ENCODE measurements at places on chromosomes 5 and 9.

DNA sequence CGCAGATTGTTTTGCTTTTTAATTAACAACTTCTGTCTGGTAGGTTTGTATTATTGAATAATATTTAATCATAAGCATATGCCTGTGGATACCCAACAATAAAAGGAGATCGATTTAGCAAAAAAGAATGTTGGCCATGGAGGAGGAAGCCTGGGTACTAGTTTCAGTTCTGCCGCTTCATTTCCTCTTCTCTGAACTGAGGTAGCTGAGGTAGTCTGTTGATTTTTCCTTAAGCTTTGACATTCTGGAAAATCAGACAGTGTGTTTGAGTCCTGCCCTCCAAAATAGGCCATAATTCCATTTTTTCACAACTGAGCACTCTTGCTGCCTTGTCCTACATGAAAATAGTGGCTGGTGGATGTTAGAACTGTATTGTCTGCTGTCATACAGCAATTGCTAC is 6.0 kb upstream of the GPR21 start:
- no peak for DNase-seq

- DNase-seq = no peak
Observed at GRCh38 chr5:145975361-145976066, 39.1 kb downstream of the SH3RF2 start.

DNA sequence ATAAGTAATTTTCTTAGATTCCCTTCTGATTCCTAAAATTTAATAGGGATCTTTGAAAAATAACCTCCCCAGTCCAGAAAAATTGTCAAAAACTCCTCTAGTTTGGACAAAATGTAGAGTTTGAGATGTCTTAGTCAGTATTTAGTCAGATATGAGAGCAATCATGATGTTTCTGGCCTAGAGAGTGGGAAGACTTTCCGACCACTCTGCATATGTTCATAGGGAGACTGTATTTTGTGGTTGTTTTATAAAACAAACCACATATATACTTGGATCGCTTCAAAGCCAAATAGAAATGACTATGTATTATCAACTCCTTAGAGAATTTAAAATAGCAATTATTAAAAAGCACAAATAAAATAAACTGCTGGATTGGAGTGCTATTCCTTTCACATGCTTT is 15.8 kb downstream of the ZFAND5 start:
- no peak for DNase-seq

DNA sequence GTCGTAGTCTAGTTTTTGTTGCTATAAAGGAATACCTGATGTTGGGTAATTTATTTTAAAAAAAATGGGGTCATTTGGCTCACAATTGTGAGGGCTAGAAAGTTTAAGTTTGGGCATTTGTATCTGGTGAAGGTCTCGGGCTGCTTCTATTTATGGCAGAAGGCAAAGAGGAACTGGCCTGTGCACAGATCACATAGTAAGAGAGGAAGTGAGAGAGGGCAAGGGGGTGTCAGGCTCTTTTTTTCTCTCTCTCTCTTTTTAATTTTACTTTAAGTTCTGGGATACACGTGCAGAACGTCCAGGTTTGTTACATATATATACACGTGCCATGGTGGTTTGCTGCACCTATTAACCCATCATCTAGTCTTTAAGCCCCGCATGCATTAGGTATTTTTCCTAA is 453.3 kb downstream of the DIRAS2 start:
- DNase-seq = no peak

DNA sequence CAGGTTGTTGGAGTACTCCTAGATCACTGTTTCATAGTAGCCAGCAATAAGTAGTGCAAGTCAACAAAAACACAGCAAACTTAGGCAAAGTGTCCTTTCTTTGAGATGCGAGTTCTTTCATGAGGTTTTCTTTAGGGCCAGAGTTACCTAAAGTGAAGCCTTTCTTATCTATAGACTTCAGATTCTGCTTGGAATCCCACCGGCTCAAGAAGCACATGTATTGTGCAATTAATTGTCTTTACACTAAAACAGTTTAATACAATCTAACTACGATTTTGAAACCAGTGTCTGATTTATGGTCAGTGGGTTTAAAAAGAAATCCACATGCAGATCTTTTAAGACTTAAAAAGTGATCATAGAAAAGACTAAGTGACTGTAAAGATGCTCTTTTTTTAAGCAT is 3.6 kb downstream of the PURA start:
- no peak for DNase-seq

- DNase-seq = no peak
Observed at GRCh38 chr9:128216781-128217553, 13.8 kb downstream of the DNM1 start.

GRCh38 chr5:65244031-65244430 is 237.7 kb downstream of the ADAMTS6 start:
- no peak for DNase-seq

DNA sequence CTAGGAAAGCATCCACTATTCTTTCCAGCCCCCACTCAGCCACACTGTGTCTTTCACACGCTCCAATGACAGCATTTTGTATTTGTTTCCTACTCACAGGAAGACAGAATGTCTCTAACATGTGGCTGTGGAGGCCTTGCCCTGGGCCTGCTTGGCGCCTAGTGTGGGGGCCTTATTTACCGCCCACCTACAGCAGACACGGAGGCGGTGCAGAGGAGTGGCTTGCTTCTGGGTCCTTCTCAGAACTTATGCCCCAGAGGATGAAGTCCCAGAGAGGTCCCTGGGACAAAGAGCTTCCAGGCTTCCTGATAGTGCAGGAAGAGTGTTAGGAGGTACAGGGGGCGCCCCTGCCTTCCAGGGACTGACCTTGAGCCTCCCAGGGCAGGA is 8.5 kb upstream of the MRNIP start:
- no peak for DNase-seq

- no peak for DNase-seq
Observed at GRCh38 chr9:95721061-95721531, 154.4 kb upstream of the ERCC6L2 start.

GRCh38 chr5:84623019-84623418 is 238.3 kb upstream of the EDIL3 start:
- no peak for DNase-seq

DNA sequence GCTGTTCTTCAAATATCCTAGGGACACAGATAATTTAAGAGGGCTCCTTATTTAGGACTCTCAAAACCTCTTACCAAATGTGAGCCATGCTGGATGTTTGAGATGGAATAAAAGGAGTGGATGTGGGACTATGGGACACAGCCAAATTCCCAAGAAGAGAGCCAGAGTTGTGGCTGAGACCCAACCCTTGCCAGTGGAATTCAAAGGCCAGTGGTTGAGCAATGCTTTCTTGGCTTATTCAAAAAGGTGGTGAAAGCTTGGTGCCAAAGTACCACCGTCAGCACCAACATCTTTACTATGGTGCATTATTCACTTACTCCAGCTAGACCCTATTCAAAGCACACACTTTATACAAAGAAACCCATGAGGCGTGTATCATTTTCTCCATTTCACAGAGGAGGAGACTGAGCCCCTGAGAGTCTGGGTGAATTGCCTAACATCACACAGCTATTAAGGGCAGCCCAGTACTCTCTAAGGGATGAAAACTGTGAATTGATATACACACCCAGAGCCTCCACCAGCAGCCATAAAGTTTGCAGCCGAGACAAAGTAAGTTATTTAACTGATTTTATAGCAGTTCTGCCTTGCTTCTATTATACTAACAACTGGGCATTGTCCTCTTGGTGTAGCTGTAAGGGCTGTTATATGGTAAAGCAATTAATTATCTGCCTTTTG is 391.7 kb downstream of the ACTL7B start:
- no peak for DNase-seq

- DNase-seq = no peak
Observed at GRCh38 chr9:6827439-6828145, 69.8 kb downstream of the KDM4C start.

- peak; percentile 29 for DNase-seq
Observed at GRCh38 chr5:178234750-178235587, 2.4 kb upstream of the PHYKPL start.

DNA sequence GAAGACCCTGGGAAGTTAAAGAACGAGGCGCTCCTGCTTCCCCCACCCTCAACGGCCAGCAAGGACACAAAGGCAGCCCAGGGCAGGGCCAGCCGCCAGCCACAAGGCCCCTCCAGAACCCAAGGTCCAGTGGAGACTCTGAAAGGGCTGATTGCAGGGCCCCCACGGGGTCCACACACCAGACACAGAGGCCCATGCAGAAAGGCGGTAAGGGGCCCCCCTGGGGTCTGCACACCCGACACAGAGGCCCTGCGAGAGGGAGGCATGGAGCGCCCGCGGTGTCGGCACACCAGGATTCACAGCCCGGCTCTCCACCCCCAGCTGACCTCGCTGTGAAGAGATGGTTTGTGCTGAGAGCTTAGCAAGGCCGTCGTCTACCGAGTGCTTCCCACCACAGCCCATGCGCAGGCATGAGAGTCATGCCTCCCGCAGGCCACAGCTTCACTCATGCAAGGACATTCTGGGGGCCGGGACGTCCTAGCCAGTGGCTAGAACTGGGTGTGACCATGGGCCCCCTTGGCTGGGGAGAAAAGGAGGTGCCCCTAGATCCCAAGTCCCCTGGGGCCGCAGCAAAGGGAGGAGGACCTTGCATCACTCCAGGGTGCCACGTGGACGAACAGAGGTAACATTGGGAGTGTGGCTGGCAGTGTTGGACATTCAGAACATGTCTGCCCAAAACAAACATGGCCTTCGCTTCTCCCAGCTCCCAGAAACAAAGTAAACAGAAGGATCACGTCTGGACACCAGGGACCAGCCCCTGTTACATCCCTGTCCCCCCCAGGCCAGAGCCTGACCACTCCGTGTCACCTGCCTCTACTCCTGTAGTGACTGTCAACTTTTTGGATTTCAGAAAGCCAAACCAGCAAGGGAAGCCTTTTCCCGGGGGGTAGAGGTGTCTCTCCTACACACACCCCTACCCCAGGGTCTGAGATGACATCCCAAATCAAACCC is 9.8 kb downstream of the BRD3 start:
- no peak for DNase-seq

- DNase-seq = no peak
Observed at GRCh38 chr5:154923441-154924430, 14.3 kb downstream of the GEMIN5 start.

DNA sequence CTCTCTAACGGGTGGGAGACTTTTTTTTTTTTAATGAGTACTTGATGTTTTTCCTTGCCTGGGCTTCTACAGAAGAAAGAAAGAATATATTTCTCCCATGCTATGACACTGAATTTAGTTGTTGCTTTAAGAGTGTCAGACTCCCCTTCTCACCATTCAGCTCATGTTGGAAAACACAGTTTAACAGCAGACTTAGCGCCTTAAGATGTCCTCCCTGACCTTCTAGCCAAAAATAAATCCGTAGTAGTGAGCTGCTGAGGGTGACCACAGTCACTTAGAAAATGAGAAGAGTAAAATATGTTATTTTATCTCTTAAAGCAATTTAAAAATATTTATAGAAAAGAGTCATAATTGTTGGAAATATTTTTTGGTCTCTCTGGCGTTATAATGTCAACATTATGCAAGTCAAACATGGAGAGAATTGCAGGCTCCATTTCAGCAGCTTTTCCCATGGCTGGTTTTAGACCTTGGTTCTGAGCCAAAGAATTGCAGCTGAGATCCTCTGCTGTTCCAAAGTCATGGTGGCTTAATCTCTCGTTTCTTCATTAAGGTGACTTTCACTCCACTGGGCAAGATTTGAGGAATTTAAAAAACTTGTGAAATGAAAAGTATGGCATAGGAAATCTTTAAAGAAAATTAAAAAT is 143.5 kb downstream of the GHR start:
- no peak for DNase-seq

- DNase-seq = no peak
Observed at GRCh38 chr9:124365036-124365435, 50.2 kb downstream of the PSMB7 start.

DNA sequence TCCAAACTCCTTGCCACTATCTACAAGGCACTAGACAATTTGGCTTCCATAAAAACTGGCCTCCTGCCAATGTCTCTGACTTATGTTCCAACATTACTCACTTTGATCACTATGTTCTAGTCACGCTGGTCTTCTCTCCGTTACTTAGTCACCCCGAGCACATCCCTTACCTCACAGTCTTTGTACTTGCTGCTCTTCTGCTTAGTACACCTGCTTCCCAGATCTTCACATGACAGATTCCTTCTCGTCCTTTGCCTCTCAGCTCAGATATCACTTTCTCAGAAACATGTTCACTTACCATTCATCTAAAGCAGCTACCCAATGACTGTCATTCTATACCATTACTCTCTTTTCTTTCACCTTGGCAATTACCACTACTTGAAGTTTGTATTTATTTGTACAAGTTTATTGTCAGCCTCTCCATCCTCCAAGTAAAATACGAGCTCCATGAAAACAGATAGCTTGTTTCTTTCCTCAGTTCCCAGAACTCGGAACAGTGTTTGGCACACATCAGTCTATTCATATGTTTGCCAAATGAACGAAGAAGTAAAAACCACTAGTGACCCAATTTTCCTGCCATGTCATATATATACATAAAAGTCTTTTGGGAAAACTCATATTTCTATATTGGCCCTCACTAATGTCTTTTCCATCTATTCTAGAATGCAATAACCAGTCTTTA is 5.9 kb upstream of the SLC22A5 start:
- DNase-seq = no peak

- DNase-seq = no peak
Observed at GRCh38 chr9:104177003-104177611, 83.0 kb downstream of the SMC2 start.

DNA sequence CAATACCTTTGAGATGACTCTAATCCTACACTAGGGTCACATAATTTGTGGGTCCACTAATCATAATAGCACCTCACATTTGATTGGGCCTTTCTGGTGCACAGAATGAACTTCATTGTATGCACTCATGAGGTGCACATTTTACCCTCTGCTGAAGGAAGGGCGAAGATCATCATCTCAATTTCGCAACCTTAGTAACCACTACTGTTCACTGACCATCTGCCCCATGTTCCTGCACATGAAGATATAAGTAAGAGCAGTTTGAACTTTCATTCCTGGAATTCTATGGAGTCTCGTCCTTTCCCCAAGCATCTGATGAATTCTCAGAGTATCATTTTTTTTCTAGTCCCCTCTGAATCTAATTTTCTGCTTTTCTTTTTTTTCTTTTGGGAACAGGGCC is 21.2 kb downstream of the GAS1 start:
- DNase-seq = no peak

GRCh38 chr5:131786900-131787692 is 9.7 kb downstream of the FNIP1 start:
- DNase-seq = no peak

- DNase-seq = no peak
Observed at GRCh38 chr5:82698026-82698425, 379.2 kb downstream of the TMEM167A start.

- no peak for DNase-seq
Observed at GRCh38 chr5:169213479-169213878, 87.5 kb downstream of the SLIT3 start.

- DNase-seq = no peak
Observed at GRCh38 chr9:13791816-13792215, 512.3 kb upstream of the MPDZ start.

GRCh38 chr5:137320056-137321045 is 178.8 kb downstream of the SPOCK1 start:
- no peak for DNase-seq

- DNase-seq = no peak
Observed at GRCh38 chr9:81653240-81653639, 36.1 kb downstream of the TLE1 start.

- no peak for DNase-seq
Observed at GRCh38 chr5:82244854-82245635, 33.1 kb downstream of the RPS23 start.

- DNase-seq = no peak
Observed at GRCh38 chr9:133861692-133862091, 123.5 kb upstream of the SARDH start.
